ENCODE measurements at places on chromosomes 1 and 21. TPM values are rescaled to one million over a fixed set of nuclear protein-coding genes. Genes with fewer than 3 reads are reported as not detected.

OR14K1 gene
- not detected for total RNA-seq

FAM20B gene
- total RNA-seq = 19.9 TPM

TMPRSS3 gene
- total RNA-seq = 1.0 TPM

KRTAP13-2 gene
- total RNA-seq = not detected

SYCP1 gene
- not detected for total RNA-seq

EPHA2 gene
- 6.5 TPM for total RNA-seq

SPATA17 gene
- total RNA-seq = 0.20 TPM

PAX7 gene
- not detected for total RNA-seq

IL10RB gene
- 12.3 TPM for total RNA-seq

ERG gene
- 4.0 TPM for total RNA-seq

GBP5 gene
- total RNA-seq = 0.68 TPM

DNA sequence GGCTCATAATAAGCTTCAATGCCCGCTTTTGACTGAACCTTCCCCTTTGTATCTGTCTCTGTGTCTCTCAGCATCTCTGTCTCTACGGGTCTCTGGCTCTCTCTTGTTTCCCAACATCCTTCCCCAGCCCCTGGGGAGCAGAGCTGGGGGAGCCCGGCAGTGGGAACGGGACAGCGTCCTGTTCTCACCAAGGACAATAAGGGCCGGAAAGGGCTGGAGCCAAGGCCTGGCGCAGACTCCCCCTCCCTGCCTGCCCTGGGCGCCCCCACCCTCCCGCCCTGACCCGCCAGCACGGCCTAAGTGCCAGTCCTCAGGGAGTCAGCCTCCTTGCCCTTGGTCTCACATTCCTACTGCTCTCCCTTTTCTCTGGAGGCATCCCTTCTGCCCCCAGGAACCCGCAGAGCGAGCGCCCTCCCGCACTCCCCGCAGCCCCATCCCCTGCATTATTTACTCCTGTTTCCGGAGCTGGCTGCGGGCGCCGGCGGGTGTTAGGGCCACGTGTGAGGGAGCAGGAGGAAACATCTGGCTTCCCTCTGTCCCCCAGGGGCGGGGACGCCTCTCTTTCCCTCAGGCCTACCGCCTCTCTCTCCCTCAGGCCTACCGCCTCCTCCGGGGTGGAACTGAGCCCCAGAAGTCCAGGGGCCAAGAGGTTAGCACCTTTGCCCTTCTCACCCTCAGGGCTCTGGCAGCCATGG, 6.5 kb downstream of the KRTCAP2 start:
- peak; percentile 54 for DNase-seq

GRCh38 chr1:47755101-47755990, 241.8 kb downstream of the TRABD2B start:
- no peak for DNase-seq

DNA sequence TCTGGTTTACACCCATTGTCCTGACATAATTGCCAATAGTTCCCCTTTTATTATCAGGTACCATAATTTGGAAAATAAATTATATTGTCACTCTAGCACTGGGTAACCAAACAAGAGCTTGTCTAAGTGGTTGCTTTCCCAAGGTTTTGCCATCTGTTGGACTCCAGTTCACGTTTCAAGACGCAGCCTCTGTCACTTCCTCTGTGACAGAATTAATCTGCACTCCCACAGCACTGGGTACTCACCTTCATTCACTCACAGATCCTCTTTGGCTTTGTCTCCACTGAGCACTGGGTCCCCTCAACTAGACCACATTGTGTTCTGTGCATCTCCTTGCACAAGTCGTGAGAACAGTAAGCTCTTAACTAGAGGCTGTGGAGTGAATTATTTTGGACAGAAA, 123.6 kb upstream of the JUN start:
- no peak for DNase-seq

GRCh38 chr1:18913065-18913835, 10.9 kb upstream of the ALDH4A1 start:
- DNase-seq = peak; percentile 84

GRCh38 chr21:14833241-14833640, 231.6 kb downstream of the NRIP1 start:
- no peak for DNase-seq

GRCh38 chr1:192512426-192513162, 63.0 kb upstream of the RGS1 start:
- no peak for DNase-seq

DNA sequence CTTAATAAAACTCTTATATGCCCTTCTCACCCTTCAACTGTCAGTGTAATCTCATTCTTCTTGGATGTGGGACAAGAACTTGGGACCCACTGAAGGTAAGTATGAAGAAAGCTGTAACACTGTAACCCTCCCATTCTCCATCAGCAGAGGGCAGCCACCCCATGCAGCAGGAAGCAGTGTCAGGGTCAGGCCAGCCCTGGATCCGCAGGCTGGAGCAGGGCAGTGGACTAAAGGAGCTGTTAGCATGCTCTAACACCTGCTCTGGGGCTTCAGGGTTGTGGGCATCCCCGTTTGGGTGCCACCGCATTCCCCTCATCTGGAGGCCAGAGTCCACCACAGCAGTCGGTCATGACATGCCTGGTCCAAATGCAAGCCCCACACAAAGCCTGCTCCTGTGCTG, 156.5 kb downstream of the HIVEP3 start:
- DNase-seq = no peak

DNA sequence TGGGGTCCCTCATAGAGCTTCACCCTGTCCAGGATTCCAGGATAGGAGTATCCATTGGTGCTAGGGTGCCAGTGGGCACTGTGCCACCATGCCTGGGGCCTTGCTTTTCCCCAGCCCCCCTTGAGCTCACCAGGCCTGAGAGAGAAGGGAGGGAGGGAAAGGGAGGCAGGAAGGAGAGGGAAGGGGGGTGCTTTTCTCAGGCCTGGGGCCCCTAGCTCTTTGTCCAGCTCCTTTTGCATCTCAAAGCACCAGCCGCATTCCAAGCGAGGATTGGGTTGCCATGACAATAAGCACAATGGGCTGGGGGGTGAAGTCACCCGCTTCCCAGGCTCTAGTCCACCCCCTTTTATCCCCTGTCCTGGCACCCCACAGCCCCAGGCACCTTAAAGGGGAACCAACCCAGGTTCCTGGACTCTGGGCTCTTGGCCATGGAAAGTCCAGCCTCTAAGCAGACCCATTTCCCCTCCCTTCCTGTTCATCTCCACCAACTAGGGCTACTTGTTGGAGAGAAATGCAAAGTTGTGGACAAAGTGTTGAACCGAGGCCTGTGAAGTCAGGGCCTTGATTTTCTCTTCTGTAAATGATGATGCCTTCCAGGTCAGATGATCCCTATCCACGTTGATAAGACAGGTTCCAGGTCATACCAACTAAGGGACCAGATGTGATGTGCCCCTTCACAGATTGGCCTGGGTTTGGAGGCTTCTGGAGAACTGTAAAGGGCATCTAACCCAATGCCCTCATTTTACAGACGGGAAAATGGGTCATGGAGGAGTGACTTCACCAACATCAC, 11.4 kb downstream of the THBS3 start:
- DNase-seq = no peak

GRCh38 chr1:201781437-201781836, 47.5 kb upstream of the IPO9 start:
- no peak for DNase-seq

- no peak for DNase-seq
Observed at GRCh38 chr1:201786824-201787223, 42.1 kb upstream of the IPO9 start.

- DNase-seq = no peak
Observed at GRCh38 chr1:33180226-33180910, 1.5 kb downstream of the TRIM62 start.

- DNase-seq = no peak
Observed at GRCh38 chr1:219784660-219785381, 143.5 kb downstream of the SLC30A10 start.

GRCh38 chr1:29514361-29515169, 278.2 kb downstream of the PTPRU start:
- peak; percentile 18 for DNase-seq

- DNase-seq = peak; percentile 89
Observed at GRCh38 chr1:1325288-1326074, 879 bp downstream of the CPTP start.

GRCh38 chr1:28601696-28602095, 9.6 kb downstream of the RAB42 start:
- no peak for DNase-seq

- DNase-seq = no peak
Observed at GRCh38 chr1:214983126-214983869, 99.2 kb upstream of the KCNK2 start.

- no peak for DNase-seq
Observed at GRCh38 chr1:240831922-240832321, 220.0 kb upstream of the GREM2 start.

- no peak for DNase-seq
Observed at GRCh38 chr1:246798107-246798506, 73.9 kb downstream of the SCCPDH start.

DNA sequence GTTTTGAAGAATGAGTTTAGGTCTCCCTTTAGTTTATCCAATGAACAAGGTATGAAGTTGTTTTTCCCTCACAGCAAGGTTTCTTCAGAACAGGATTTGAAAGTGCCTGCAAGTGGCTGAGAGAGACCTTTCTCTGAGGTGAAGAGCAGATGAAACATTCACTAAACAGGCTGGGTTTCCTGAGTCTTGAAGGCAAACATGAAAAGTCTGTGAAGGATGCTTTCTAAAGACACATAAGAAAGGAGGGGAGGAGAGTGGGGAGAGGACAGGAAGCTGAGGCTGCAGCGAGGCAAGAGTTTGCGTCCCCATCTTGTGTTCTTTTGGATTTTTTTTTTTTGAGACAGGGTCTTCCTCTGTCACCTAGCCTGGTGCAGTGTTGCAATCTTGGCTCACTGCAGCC, 95.7 kb upstream of the SIM2 start:
- no peak for DNase-seq

DNA sequence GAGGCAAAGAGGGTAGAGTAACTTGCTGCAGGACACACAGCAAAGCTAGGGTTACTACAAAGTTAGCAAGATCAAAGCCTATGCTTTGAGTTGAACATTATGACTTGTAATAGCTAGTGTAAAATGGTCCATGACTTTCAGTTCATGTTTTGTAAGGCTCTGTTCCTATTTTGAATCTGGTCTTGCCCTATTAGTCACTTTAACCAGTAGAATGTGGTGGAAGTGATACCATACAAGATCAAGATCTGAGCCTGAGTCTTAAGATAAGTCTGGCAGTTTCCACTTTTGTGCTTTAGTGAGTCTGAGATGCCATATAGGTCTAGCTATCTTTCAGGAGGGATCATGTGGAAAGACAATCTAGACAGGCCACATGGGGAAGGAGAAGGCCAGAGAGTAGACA, 282.1 kb upstream of the BRINP3 start:
- no peak for DNase-seq

GRCh38 chr1:10967090-10967489, 45.4 kb upstream of the TARDBP start:
- DNase-seq = no peak

DNA sequence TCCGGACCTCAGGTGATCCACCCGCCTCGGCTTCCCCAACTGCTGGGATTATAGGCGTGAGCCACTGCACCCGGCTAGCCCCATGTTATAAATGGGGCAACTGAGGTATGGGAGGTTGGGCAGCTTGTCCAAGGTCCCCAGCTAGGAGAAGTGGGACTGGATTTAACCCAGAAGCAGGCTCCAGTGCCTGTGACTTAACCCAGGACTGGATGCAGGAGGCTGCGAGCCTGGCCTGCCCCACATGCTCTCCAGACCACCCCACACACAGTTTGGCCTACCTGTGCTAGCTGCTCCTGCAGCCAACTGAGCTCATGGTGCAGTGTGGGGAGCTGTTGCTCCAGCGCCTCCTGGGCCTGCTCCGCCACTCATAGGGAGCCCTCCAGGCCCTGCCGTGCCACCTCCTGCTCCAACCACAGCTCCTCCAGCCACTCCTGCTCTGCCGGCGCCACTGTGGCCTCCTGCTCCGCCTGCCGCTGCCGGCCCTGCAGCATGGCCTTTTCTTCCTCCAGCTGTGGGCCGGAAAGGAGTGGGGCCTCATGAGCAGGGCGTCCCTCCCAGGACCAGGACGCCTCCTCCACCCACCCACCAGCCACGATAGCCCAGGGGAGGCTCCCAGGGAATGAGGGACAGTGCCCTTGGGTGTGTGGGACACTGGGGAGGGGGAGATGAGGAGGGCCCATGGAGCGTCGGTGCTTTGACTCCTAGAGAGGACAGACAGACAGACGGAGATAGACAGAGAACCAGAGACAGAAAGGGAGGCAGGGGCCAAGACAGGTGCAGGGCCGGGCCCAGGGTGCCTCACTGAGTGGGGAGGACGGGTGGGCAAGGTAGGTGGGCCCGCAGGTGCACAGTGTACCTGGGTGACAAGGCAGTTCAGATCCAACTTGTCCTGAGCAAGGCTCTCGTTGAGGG, 12.4 kb upstream of the NBPF1 start:
- no peak for DNase-seq

DNA sequence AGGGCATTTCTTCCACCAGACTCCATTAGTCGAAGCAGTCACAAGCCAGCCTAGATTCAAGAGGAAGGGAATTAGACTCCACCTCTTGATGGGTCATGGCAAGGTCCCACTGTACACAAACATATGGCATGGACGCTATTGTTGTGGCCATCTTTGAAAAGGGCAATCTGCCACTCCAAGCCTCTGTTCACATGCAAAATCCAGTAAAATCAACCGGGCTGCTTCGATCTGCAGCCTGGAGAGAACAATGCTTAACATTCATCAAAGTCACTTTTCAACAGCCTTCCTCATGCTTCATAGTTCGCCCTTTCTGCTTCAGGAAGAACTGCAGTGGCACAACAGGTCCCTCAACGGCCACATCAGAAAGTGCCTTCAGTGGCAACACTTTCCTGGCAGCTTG, 28.0 kb upstream of the GJB5 start:
- no peak for DNase-seq

DNA sequence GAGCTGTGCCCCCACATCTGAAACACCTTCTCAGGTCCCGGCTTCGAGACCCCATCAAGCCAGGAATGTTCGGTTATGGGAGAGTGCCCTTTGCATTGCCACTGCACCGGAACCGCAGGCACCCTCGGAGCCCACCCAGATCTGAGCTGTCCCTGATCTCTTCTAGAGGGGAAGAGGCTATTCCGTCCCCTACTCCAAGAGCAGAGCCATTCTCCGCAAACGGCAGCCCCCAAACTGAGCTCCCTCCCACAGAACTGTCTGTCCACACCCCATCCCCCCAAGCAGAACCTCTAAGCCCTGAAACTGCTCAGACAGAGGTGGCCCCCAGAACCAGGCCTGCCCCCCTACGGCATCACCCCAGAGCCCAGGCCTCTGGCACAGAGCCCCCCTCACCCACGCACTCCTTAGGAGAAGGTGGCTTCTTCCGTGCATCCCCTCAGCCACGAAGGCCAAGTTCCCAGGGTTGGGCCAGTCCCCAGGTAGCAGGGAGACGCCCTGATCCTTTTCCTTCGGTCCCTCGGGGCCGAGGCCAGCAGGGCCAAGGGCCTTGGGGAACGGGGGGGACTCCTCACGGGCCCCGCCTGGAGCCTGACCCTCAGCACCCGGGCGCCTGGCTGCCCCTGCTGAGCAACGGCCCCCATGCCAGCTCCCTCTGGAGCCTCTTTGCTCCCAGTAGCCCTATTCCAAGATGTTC, 4.3 kb downstream of the ADAMTSL4 start:
- DNase-seq = no peak
